HEK293T (cell line): ENCODE measurements at places on chromosomes 16 and 17.

GRCh38 chr16:76749780-76750375 is 441.1 kb upstream of the MON1B start:
- no peak for DNase-seq

DNA sequence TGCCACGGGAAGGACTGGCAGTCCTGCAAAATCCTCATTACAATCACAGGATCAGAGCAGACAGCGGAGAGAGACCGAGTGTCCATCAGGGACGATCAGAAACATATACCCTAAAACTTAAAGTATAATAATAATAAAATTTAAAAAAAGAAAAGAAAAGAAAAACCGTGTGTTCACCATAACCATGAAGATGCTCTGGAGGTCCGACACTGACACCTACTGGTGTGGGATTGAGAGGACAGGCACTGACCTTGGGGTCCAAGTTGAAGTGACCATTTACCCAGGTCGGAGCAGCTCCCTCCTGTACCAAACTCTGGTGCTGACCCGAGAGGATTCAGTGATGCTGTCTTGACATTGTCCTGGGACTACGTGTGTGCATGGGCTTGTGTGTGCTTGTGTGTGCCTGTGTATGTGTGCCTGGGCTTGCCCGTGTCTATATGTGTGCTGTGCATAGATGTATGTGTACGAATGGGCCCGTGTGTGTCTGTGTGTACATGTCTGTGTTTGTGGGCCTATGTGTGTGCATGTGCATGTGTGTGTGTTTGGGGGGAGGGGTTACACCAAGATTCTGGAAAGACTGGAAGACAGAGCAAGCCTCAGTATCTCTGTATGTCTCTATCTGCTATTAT is 10.0 kb upstream of the CD300LD start:
- peak; percentile 70 for DNase-seq

DNA sequence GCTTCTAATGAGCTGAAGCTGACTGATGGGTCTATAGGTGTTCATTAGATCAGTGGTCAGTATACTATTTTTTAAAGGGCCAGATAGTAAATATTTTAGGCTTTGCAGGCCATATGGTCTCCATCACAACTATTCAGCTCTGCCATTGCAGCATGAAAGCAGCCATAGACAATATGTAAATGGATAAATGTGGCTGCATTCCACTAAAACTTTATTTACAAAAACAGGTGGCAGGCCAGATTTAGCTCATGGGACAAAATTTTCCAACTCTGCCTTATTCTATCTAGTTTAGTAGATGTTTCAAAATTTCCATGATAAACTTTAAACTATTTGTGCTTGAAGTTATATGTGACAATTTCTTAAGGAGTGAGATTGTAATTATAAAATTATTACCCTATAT is 339.3 kb downstream of the ABCC12 start:
- no peak for DNase-seq

DNA sequence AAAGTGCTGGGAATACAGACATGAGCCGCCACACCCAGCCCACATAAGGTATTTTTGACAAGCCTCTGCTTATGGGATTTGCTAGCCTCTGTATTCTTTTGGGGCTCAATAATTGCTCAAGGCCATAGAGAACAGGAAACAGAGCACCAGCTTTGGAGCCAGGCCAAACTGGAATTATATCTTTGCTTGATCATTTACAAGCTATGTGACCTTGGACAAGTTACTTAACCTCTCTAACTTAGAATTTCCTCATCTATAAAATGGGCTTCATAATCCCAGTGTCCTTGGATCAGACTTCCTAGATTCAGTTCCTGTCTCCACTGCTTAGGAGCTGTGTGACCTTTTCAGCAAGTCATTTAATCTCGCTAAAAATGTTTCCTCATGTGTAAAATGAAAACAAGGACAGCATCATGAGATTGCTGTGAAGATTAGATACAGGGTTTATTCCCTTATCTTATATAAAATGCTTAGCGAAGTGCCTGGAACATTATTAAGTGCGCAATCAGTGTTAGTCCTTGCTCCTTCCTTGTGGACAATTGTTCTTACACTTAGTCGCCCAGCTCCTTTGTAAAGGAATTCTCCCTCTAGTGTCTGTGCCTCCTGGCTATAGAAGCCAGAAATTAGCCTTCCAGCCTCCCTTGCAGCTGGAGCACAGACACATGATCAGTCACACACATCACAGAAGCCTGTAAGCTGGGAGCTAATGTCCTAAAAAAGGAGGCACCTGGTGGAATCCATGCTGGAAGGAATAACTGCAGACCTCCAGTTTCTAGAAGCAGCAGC is 16.6 kb downstream of the KRT9 start:
- DNase-seq: no peak

DNA sequence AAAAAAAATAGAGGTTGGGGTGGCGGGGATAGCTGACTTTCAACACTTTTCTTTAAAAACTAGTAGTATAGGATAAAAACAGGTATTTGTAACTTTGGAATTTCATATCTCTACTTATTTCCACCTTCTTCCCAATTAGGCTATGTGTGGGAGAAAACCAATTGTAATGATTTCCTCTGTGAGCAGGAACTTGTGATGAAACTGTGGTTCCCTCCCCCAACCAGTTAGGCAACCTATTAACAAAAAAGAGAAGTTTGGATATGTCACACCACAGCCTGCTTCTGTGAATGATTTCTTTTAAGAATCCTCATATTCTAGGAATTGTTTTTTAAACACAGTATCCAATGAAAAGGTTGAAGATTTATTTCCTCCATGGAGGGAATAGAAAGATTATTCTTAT is 1.9 kb downstream of the IGSF6 start:
- no peak for DNase-seq

- DNase-seq: no peak
These were observed 3.9 kb downstream of the ABCC3 start for GRCh38 chr17:50638606-50638965.

DNA sequence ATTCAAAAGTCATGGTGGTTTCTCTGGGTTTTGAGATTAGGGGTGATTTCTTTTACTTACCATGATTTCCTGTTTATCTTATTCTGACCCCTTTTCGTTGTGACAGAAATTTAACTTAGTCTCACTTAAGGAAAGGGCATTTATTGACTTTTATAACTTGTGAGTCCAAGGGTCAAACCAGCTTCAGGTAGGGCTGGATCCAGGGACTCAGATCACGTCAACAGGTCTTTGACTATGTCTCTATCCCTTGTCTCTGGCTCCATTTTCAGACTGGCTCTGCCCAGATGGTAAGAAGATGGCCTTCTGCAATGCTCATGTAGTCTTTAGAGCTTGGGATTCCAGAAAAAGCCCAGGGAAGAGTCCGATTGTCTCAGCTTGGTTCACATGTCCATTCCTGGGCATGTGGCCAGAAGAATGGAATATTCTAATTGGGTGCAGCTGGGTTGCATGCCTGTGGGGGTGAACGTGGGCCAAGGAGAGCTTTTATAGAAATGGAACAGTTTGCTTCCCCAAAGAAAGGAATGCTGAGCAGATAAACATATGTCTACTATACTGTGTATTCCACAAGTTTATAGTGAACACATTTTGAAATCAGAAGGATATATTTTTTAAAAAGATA is 13.4 kb downstream of the USP43 start:
- no peak for DNase-seq

- no peak for DNase-seq
These were observed 2.3 kb downstream of the PIEZO1 start for GRCh38 chr16:88782454-88783390.

DNA sequence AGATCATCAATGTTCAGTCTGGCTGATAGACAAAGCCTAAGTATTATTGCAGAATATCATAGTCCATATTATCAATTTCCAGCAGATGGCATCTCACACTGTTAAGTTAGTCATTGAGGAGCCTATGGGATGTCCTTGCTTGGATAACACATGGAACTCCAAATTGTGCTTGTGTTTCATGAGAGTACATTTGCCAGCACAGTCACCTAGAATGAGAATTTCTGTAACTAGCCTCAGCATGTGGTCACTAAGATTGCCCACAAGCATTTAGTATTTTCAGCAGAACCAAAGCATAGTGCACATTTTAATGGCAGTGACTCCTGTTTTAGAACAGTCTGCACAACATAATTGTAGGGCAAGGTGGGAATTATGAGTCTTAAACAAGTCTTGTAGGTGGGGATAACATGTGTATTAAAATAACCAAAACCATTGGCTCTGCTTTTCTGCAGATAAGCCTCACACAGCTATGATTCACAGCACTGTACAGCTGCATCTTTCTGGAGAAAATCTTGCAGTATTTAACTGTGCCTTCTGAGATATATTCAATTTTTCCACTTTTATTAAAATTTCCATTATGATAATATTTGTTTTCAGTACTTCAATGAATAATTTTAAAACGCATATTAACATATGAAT is 882.8 kb upstream of the SOX9 start:
- DNase-seq: peak; percentile 28

DNA sequence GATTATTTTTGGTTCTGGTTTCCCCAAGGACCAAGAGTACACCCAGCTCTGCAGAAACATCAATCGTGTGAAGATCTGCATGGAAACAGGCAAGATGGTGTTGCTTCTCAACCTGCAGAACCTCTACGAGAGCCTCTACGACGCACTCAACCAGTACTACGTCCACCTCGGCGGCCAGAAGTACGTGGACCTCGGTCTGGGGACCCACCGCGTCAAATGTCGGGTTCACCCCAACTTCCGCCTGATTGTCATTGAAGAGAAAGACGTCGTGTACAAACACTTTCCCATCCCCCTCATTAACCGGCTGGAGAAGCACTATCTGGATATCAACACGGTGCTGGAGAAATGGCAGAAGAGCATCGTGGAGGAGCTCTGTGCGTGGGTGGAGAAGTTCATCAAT is 67.4 kb upstream of the ENDOV start:
- no peak for DNase-seq

DNA sequence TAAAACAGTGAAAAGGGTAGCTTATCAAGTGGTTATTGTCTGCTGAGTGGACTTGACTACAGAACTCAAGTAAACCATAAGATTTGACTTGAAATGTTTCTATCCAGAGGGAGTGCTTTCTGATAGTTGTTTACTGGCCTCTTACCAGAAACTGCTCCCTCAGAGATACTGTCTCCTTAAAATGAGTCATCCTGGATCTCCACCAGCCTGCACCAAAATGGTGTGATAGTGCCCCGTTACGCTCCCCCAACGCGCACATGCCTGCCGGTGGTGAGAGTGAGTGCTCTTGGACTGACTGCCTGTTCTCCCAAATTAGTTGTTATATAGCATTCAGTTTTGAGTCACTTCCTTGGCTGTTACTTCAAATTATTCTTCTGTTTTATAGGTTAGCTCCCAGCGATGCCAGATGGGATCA is 22.9 kb downstream of the PRCD start:
- no peak for DNase-seq

DNA sequence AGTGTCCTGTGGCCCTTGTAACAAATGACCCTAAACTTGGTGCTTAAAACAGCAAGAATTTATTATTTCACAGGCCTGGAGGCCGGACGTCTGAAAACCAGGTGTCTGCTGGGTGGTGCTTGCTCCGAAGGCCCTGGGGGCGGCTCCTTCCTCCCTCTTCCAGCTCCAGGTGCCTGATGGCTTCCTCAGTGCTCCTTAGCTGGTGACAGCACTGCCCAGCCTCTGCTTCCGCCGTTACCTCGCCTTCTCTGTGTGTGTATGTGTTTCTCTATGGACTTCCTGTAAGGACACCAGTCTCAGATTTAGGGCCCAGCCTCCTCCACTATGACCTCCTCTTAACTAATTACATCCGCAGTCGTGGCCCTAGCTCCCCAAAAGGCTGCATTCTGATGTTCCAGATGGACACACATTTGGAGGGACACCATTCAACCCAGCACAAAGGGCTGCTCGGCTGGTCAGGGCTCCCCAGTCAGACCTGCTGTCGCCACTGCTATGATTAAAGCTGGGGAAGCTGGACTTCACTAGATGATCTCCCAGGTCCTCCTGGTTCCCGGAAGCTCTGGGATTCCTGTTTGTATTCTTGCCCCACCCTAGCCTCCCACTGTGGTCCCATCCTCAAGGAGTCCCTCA is 172.8 kb downstream of the IRF8 start:
- no peak for DNase-seq

DNA sequence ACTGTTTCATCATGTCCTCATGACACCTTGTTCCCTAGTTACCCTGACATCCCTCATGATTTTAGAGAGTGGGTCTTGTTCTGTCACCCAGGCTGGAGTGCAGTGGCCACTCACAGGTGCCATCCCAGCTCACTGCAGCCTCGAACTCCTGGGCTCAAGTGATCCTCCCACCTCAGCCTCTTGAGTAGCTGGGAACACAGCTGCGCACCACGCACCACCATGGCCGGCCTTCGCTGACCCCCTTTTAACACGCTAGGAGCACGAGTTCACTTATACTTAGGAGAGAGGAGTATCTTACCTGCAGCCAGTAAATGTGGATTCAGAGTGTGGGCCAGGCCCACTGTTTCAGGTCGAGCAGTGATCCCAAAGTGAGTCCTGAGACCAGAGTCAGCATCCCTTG is 21.4 kb downstream of the NT5M start:
- no peak for DNase-seq

DNA sequence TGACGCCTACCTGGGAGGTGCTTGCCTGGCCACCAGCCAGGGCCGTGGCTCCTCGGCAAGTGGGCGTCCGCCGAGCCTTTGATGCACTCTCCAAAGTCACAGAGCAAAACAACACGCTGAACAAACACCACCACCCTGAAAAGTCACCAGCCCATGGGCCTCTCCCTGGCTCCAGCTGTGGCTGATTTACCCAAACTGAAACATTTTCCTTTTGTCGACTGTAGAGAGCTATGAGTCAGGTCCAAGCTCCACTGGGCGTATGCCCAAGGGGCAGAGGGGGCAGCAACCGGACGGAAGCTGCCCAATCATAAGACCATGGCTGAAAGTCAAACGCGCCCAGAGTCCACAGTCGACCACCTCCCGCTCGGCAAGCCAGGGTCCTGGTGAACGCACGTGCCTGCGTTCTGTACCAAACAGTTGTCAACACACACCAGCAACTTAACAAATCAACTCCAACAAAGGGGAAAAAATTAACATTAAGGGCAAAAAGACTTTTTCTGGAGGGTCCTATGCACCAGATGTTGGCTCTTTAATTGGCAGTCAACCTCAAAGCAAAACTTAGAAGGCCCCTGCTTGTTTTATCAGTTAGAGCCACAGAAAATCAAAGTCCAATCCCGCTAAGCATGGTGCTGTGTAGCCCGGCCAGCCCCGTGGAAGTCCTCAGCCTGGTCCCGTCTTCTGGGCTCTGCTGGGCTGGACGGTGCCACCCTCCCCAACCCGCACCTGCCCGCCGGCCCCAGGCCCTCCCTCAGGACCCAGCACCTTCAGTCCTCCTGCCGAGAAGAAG is 47.3 kb downstream of the TBC1D16 start:
- no peak for DNase-seq

- no peak for DNase-seq
These were observed 35.8 kb upstream of the LGALS9 start for GRCh38 chr17:27595208-27595607.

- no peak for DNase-seq
These were observed 160.0 kb downstream of the TMEM132E start for GRCh38 chr17:34739386-34739785.

DNA sequence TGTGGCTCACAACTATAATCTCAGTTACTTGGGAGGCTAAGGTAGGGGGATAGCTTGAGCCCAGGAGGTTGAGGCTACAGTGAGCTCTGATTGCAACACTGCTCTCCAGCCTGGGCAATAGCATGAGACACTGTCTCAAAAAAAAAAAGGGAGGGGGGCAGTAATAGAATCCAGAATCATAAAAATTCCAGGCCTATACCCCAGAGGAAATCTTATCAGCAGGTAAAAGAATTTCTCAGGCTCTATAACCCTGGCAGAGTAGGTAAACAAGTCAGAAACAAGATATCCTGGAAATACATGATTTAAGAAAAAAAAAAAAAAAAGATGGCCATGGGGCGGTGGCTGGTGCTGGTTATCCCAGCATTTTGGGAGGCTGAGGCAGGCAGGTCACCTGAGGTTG is 12.9 kb downstream of the SPAG9 start:
- no peak for DNase-seq

- no peak for DNase-seq
These were observed 5.0 kb downstream of the DEXI start for GRCh38 chr16:10937068-10937859.
